Endodermal cell (in vitro differentiated cells): ENCODE measurements at places on chromosomes 4 and X.
A peak's percentile ranks its signal among the peaks of the same experiment; 100 is the strongest.

DNA sequence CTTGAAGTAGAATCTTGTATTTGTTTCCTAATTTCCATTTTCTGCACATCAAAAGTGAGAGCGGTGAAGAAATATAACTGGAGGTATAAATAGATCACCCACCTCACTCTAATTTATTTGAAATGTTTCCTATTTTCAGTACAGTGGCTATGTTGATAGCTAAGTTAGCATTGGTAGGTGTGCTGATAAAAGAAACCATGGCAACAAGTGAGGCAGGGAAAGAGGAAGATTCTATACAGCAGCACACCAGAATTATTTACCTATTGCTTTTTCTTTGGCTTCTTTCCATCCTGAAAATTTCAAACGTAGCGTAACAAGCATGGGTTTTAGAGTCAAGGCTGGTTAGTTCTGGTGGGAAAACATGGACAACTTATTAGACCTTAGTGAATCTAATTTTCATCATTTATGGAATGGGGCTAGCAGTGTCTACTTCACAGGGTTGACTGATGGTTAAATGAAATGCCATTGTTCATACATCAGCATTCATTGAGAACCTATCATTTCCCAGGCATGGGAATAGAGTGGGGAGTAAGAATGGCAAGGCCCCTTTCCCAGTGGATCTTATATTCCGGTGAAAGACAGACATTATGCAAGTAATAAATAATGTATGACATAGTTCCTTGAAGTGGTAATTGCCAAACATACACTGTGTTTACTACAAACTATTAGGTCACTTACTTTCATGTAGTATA, 30.6 kb upstream of the CTSO start:
- H3K27ac ChIP-seq, result peak overlapping the region; percentile 87
- no peak for DNase-seq
- H3K4me1 ChIP-seq, result no peaks in the 10 kb centered on the region
- H3K27me3 ChIP-seq, result no peaks in the 10 kb centered on the region
- H3K4me3 ChIP-seq, result no peak overlapping the region
- no peaks in the 10 kb centered on the region for H3K36me3 ChIP-seq

GRCh38 chrX:106300239-106300638, 132.1 kb downstream of the PWWP3B start:
- H3K27ac ChIP-seq, result no peak overlapping the region
- no peaks in the 10 kb centered on the region for H3K4me1 ChIP-seq
- no peaks in the 10 kb centered on the region for H3K27me3 ChIP-seq
- no peaks in the 10 kb centered on the region for H3K36me3 ChIP-seq
- no peak overlapping the region for H3K4me3 ChIP-seq

- DNase-seq, result no peak
- H3K36me3 ChIP-seq, result peaks cover 96% of the 10 kb centered on the region
- H3K4me3 ChIP-seq, result no peak overlapping the region
Measured at GRCh38 chr4:183287309-183287659, 32.8 kb downstream of the CLDN22 start.

- DNase-seq, result no peak
- peaks cover 8% of the 10 kb centered on the region for H3K4me1 ChIP-seq
- no peak overlapping the region for H3K27ac ChIP-seq
- peak overlapping the region; percentile 57 for H3K4me3 ChIP-seq
Measured at GRCh38 chr4:81604683-81605218, 133.0 kb upstream of the RASGEF1B start.

DNA sequence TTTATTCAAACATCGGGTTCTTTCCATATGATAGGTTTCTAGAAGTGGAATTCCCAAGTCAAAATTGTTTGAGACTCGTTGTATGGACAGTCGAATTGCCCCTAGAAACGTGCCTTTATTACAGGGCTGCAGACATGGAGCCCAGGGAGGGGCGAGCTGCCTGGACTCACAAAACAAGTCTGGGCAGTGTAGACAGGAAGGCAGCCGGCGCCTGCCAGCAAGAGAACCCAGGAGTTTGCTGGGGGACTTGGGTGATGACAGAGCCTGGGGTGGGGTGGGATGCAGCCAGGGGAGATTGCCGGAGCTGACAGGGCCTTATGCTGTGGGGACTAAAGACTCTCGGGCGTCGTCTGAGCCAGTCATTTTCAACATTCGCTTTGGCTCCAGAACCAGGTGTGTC, 107.4 kb upstream of the MSX1 start:
- H3K4me3 ChIP-seq, result no peak overlapping the region
- no peak for DNase-seq
- no peaks in the 10 kb centered on the region for H3K27me3 ChIP-seq

GRCh38 chrX:13377550-13377934, 57.7 kb upstream of the ATXN3L start:
- no peaks in the 10 kb centered on the region for H3K36me3 ChIP-seq
- DNase-seq, result no peak
- H3K4me1 ChIP-seq, result no peaks in the 10 kb centered on the region
- no peak overlapping the region for H3K4me3 ChIP-seq
